ENCODE measurements at places on chromosomes 12 and 14. TPM values are rescaled to one million over a fixed set of nuclear protein-coding genes. Genes with fewer than 3 reads are reported as not detected.

DNA sequence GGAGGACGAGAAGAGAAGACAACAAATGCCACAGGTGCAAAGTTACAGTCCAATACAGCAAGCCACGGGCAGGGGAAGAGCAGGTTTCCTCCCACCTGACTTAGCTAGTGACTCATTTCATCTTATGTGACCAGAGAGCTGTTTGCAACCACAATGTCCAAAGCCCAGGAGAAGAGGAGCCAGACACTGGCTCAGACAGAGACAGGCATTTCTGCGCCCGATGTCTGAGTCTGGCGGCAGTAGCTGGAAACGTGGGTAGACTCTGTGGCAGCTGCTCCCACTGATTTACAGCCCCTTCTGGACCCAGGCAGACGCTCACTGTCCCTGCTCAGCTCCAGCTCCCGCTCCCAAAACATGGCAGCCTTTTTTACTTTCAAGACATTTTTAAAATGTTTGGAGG is 60.0 kb downstream of the CHGA start:
- DNase-seq, result no peak

DNA sequence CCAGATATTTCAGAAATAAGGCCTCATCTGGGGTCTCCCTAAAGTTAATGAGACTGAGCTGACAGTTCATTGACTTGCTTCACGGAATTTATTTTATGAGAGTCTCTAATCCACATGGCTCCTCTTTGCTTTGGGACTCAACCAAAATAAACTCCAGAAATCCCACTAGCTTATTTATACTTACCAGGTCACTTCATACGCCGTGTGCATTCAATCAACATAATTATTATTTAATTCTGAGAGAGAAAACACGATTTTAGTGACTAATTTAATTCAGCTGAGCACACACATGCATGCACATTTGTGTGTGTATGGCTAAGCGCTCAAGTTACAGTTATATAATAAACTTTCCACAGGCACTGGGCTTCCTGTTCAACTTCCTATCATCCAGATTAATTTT is 333.4 kb upstream of the CCDC196 start:
- DNase-seq, result no peak

DNA sequence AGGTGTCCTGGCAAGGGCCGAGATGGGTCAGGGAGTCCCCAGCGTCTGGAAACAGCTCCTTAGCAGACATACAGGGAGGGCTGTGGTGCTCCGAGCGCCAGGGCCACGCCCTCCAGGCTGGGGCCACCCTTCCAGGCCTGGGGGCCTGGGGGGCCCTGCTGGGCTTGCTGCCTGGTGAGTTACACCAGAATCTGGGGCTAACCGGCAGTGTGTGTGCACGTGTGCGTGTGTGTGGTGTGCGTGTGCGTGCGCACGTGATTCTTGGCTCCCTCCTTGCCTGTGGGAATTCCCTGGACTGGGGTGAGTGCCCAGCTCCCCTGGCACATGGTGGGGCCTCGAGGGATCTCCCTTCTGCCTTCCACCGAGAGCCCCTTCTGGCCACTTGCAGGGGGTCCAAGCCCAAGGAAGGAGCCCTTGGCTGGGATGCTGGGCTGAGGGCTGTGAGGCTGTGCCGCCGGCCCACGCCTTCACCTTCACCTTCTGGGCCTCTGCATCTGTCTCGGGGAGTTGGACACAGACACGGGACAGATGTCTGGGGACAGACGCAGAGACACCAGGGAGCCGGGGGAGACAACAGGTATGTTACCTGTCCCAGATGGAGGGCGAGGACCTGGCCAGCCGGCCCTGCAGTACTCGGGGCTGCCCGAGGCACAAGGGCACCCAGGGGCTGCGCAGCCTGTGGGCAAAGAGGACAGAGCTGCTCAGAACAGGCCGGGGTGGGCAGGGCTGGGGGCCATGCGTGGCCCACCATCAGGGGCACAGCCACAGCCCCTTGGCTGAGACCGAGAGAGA is 37.2 kb downstream of the BEGAIN start:
- no peak for DNase-seq

- no peak for DNase-seq
Measured at GRCh38 chr12:6871052-6871957, 1.8 kb downstream of the SPSB2 start.

DNA sequence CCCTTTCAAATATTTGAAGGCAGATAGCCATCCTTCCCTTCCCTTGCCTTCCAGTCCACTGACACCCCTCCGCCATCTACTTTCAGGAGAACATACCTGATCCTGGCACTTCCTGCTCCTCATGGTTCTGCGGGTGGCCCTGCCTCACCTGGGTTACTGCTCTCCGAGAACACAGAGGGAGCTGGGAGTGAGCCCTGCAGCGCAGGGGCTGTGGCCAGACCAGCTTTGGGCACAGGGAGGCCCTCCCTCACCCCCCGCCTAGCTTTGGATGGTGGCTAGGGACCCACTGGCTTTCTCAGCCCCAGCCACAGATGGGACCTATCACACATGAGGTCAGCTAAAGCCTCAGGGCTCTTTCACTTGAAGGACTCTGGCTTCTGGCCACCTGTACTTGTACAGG is 12.4 kb downstream of the IQSEC3 start:
- DNase-seq, result no peak

DNA sequence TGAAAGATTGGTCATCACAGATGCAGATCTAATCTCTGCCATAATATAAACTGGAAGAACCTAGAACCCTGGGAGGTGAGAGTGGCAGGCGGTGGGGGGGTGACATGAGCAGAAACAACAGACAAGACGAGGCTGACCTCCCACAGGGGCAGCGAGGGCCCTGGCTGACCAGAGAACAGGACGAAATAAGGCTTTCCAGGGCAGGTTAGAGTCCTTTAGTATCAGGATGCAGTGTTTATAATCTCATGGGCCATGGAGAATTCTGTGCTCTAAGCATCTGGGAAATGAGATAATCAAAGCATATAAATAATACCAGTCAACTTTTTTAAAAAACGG is 102.7 kb upstream of the BCL2L14 start:
- DNase-seq, result no peak

DNA sequence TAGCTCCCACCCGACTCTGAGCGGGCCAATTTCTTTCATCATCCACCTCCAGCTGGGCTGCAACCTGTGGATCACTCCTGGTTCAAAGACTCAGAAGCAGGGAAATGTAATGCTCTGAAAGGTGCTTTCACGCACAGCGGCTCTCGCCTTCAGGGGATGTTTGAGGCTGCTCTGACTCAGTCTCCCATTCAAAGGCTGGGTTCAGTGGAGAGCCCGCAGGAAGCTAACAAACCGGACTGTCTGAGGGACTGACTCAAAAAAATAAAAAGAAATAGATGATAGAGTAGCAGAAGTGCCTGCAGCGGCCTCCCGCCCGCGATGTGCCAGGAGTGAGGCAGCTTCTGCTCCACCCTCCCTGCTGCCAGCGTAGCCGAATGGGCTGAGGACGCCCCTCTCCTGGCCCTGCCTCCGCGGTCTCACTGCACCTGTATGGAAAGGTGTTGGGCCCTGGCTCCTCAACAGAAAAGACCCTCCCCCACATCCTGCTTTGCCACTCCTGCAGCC is 98.0 kb downstream of the GCH1 start:
- DNase-seq, result no peak

DNA sequence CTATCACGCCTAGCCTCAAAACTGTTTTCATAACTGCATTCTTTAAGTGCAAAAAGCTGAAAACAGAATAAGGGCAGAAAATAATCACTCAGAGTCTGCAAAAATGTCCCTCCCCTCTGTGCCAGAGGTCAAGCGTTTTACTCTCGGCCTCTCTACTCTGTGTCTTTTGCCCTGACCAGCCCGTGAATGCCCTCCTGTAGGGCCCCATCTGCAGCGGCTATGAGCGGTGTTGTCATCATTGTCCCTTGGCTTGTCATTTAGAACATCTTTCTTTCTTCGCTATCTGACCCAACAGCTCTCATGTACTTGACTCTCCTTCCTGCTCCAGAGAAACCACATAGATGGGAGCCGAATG is 21.7 kb downstream of the ELK3 start:
- no peak for DNase-seq

- DNase-seq, result no peak
Measured at GRCh38 chr14:29712601-29713000, 215.0 kb downstream of the PRKD1 start.

- DNase-seq, result no peak
Measured at GRCh38 chr12:52454411-52455201, 2.7 kb upstream of the KRT6B start.

Gene ZBTB39
- polyA plus RNA-seq, result 2.0 TPM

Gene RIMBP2
- not detected for polyA plus RNA-seq

Gene KRT73
- 0.24 TPM for polyA plus RNA-seq

Gene MGST1
- polyA plus RNA-seq, result not detected

Gene PCED1B
- polyA plus RNA-seq, result 73.3 TPM

Gene SETD3
- 52.1 TPM for polyA plus RNA-seq
